H1 (cell line): ENCODE measurements at places on chromosomes 1 and 21. TPM values are rescaled to one million over a fixed set of nuclear protein-coding genes. Genes with fewer than 3 reads are reported as not detected.

- DNase-seq: no peak
Observed at GRCh38 chr1:94792473-94793295, 27.5 kb upstream of the SLC44A3 start.

- DNase-seq: no peak
Observed at GRCh38 chr1:56933606-56934005, 32.2 kb downstream of the C8B start.

DNA sequence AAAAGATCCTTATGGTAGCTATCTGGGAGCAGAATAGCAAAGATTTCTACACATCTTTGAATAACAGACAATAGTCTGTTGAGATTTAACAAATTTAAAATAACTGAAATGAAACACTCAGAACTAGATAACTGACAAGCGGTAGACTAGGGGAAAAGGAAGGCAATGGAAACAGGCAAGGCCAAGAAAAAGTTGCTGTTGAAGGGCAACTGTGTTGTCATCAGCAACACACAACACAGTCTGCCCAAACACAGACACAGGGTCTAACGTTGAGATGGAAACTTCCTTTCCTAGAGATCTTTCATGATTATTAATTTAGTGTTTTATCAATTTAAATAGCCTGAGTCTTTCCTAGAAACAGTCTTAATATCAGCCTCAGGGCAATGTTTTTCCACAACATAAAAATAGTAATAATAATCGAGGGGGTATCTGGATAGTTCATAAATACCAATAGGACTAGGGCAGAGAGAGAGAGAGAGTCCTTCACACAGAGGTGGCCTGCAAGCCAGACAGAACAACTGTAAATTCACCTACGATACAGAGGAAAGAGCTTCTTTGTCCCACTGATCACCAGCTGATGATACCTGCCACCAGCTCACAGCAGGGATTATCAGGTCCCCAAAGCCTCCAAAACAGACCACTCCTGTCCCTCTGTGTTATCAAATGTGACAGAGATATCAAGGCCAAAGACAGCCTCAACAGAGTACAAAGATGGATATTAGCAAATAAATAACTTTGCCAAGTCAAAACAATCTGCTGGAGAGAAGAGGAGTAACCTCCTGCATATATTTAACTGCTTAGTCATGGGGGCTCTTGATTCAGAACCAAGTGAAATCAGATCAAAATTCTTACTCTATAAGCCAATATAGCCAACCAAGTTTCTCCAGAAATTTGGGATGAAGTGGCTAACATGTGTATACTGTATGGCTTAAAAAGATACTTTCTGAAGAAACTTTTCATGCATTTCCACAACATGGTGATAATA, 245.3 kb downstream of the SLC45A1 start:
- no peak for DNase-seq

GRCh38 chr1:197787056-197787455, 11.8 kb upstream of the DENND1B start:
- no peak for DNase-seq

DNA sequence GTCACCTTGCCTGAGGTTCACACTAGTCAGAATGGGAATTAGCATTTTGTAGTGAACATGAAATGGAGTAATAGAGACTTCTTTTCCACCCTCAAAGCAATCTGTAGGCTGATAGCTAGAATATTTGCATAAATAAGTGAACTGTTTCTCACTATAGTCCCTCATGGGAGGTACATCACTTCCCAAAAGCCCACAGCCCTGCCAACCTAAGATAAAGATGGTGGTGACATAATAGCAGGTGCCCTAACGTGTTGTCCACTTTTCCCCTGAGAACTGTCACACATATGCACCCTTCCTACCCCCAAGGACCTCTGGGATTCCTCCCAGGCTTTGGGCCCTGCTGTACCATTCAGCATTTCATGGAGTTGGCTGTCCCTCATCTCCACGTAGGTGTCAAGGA, 4.4 kb downstream of the TMEM35B start:
- DNase-seq: no peak

DNA sequence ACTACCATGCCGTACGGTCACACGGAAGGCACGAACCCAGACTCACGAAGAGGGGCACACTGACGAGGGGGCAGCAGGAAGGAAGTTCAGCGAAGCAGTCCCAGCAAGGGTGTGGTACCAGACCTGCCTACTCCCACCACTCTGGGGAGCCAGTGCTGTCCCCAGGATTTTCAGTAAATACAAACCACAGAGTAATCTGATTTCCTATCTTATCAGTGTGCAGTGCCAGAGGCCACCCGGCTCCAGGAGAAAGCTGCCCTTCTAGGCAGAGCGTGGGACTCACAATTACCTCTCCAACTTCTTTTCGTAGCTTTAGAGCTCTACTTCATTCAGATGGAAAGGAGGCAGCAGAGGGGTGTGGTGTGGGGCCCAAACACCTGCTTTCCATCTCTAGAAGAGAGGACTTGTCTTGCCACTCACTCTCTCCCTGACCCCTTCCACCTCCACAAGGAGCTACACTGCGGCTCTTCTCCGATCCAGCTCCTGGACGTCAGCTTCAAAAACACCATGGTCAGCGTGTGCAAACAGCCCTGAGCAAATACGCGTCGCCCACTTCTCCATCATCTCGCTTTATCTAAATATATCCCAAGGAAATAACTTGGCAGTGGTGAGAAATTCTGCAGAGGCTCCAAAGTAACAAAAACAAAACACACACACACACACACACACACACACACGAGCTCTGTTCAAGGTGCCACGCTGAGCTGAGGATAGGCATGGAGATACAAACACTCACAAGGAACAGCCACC, 98.5 kb downstream of the MRPL37 start:
- no peak for DNase-seq

- DNase-seq: no peak
Observed at GRCh38 chr1:63662841-63663240, 69.6 kb downstream of the PGM1 start.

- DNase-seq: no peak
Observed at GRCh38 chr1:66147226-66147835, 354.6 kb downstream of the PDE4B start.

GRCh38 chr1:109761227-109762038, 2.3 kb downstream of the EPS8L3 start:
- no peak for DNase-seq

- DNase-seq: no peak
Observed at GRCh38 chr1:94936861-94937620, 10.1 kb upstream of the CNN3 start.

- DNase-seq: no peak
Observed at GRCh38 chr1:232635778-232636356, 5.9 kb upstream of the SIPA1L2 start.

DNA sequence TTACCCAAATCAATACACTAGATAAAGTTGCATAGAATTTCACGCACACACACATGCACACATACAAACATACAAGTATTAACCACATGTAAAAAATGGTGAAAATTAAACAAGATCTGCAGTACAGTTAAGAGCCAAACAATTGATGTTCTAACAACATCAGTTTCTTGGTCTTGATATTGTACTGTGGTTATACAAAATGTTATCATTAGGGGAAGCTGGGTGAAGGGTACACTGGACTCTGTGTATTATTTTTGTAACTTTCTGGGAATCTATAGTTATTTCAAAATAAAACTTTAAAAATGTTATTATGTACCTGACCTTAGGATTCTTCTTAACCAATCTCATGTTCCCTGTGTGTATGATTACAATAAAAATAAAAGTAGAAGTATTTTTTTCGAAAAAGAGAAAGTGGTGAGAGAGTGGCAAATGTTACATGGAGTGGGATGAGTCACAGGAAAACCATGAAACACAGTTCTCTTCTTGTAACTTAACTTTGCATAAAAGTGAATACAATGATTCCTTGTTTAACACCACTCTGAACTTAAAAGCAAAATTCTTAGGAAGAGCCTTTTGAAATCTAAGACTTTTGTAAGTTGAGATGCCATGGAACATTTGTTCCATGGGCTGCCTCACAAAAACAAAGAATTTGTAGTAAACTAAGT, 101.6 kb upstream of the RUNX1 start:
- DNase-seq: no peak

GRCh38 chr1:186374303-186375151, 526 bp downstream of the TPR start:
- no peak for DNase-seq

DNA sequence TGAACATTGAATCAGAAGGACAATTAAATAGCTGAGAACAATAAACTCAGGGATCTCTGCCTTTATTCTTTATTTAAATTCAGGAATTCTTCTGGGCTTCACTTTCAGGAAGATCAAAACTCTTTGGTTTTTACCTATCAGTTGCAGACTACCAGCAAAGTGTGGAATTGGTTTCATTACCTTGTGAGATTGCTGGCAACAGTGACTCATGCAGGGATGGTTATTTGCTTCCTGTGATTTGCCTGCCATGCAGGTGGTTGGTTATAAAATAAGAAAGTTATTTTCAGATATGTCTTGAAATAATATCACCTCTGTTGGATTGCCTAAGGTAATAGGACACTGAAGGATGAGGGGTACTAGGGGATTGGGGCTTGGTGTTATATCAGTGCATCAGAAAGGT, 204.6 kb downstream of the PTBP2 start:
- DNase-seq: no peak

- DNase-seq: no peak
Observed at GRCh38 chr1:203557390-203557789, 63.4 kb downstream of the OPTC start.

- no peak for DNase-seq
Observed at GRCh38 chr1:178849918-178850317, 21.0 kb downstream of the ANGPTL1 start.

GRCh38 chr1:66244429-66244828, 289.5 kb upstream of the SGIP1 start:
- no peak for DNase-seq

- DNase-seq: no peak
Observed at GRCh38 chr1:151157067-151157531, 650 bp downstream of the TNFAIP8L2 start.

- no peak for DNase-seq
Observed at GRCh38 chr1:179831852-179832699, 45.5 kb downstream of the TOR1AIP2 start.

DNA sequence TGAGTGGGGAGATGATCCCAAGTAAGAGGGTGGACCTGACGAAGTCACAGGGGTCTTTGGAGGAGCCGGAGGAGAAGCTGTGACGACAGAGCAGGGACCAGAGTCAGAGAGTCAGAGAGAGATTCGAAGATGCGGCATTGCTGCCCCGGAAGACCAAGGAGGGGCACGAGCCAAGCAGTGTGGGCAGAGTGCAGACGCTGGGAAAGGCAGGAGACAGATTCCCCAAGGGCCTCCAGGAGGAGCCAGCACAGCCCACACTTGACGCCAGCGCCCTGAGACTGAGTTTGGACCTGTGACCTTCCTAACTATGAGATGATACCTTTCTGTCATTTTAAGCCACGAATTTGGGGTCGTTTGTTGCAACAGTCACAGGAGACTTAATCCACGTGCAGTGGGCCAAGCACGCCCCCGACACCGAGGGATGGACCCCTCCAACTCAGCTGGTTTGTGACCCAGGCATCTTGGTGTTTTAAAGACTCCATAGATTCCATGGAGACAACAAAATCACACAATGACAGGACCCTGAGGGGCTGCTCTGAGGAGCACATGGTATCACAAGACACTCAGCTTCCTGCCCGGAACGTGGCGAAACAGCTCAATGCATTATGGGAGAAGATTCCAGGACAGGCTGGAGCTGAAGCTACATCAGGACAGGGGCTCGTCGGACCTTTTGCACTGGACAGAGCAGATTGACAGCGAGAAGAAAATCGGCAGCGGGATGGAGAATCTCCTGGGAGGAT, 11.0 kb upstream of the TFF1 start:
- no peak for DNase-seq

DNA sequence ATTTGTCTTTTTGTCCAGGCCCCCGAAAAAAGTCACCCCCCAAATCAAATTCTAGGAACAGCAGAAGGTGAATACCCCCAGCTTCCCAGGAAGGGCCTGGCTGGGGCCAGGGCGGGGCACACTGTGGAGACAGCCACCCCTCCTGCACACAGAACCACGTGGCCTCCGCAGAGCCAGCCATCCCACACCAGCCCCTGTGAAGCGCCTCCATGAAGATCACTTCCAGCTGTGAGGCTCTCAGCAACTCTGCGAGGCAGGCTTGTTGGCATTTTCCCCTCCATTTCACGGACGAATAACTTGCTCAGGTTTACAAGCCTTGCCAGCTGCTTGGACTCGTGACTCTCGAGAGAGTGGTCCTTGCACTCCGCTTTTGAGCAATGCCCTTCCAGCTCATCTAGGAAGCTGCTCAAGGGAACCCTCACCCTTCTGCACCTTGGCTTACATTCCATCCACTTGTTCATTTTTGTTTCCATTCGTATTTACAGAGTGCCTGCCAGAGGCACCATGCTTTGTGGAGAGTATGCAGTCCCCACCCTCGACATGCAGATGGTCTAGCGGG, 48.2 kb downstream of the SYT6 start:
- no peak for DNase-seq

GRCh38 chr1:203534012-203534411, 40.1 kb downstream of the OPTC start:
- DNase-seq: no peak

DNA sequence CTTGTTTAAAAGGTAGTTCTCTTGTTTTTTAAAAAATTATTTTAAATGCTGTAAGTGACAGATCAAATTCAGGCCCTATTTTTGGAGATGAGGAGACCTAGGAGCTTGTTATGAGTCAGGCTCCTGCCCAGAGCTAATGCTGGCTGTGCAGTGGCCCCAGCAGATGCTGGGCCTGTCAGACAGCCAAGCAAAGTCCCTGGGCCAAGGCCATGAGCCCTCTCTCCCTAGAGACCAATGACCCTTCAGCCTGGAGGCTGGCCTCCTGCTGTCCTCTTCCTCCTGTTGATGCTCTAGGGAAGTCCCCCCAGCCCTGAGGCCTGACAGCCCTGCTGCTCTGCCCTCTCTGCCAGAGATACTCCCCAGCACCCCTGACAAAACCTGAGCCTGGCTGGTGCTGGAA, 128.1 kb upstream of the CTTNBP2NL start:
- no peak for DNase-seq

GRCh38 chr1:23916209-23917131, 3.3 kb upstream of the CNR2 start:
- peak; percentile 83 for DNase-seq

DNA sequence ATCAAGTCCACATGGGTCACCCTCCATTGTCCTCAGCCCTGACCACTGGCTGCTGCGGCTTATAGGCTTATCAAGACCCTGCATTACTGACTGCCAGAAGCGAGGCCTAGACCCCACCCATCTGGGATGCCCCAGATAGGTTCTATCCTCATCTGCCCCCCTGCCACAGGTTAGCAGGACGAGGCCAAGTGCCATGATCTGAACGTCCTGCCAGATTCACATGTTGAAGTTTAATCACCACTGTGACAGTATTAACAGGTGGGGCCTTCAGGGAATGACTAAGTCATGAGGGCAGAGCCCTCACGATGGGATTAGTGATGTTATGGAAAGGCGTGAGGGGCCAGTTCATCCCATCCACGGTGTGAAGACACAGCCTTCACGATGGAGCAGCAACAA, 6.2 kb upstream of the CPLANE2 start:
- DNase-seq: no peak

AADACL3 gene
- 0.33 and 0.52 TPM in 2 replicates for polyA plus RNA-seq

TNFRSF18 gene
- 2.5 and 2.7 TPM in 2 replicates for polyA plus RNA-seq

C1orf87 gene
- 0.06 TPM in 1 of 2 replicates, not detected in the other for polyA plus RNA-seq

CLCNKA gene
- 2.0 and 3.9 TPM in 2 replicates for polyA plus RNA-seq

VANGL2 gene
- polyA plus RNA-seq: 112 and 118 TPM in 2 replicates

PSMD4 gene
- 284 and 293 TPM in 2 replicates for polyA plus RNA-seq

PROK1 gene
- 0.12 and 0.20 TPM in 2 replicates for polyA plus RNA-seq

EXTL1 gene
- 0.89 and 2.0 TPM in 2 replicates for polyA plus RNA-seq

SLC22A15 gene
- polyA plus RNA-seq: 2.1 and 3.2 TPM in 2 replicates

KCNN3 gene
- 3.7 and 4.5 TPM in 2 replicates for polyA plus RNA-seq

VCAM1 gene
- 0.03 and 0.21 TPM in 2 replicates for polyA plus RNA-seq

C1orf115 gene
- 3.5 and 3.9 TPM in 2 replicates for polyA plus RNA-seq

RPTN gene
- not detected in 2 replicates for polyA plus RNA-seq

C1orf50 gene
- polyA plus RNA-seq: 2.1 and 3.2 TPM in 2 replicates
